ENCODE measurements at places on chromosomes 5 and 9.
A peak's percentile ranks its signal among the peaks of the same experiment; 100 is the strongest.

DNA sequence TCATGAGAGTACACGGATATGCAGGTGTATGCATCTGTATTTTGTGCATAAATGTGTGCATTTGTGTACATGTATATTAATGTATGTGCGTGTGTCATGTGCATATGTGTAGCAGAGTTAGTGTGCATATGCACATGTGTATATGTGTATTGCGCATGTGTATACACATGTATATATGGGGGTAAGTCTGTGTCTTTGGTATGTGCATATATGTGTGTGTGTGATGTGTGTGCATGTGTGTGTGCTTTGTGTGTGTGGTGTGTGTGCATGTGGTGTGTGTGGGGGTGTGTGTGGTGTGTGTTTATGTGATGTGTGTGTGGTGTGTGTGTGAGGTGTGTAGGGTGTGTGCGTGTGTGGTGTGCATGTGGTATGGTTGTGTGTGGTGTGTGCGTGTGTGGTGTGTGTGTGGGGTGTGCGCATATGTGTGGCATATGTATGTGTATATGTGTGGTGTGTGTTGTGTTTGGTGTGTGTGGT lies 13.1 kb upstream of the CTSL start:
- no peak for DNase-seq

- no peak for DNase-seq
Observed at GRCh38 chr5:155154973-155155372, 141.4 kb downstream of the KIF4B start.

GRCh38 chr9:8778356-8778755 lies 978.8 kb upstream of the DMAC1 start:
- no peak for DNase-seq

- DNase-seq, result no peak
Observed at GRCh38 chr5:88736494-88736893, 146.5 kb downstream of the MEF2C start.

GRCh38 chr5:132052520-132052919 lies 7.9 kb upstream of the IL3 start:
- no peak for DNase-seq

- no peak for DNase-seq
Observed at GRCh38 chr5:118921866-118922265, 66.5 kb downstream of the DTWD2 start.

GRCh38 chr5:73496984-73497457 lies 1.2 kb upstream of the BTF3 start:
- no peak for DNase-seq

DNA sequence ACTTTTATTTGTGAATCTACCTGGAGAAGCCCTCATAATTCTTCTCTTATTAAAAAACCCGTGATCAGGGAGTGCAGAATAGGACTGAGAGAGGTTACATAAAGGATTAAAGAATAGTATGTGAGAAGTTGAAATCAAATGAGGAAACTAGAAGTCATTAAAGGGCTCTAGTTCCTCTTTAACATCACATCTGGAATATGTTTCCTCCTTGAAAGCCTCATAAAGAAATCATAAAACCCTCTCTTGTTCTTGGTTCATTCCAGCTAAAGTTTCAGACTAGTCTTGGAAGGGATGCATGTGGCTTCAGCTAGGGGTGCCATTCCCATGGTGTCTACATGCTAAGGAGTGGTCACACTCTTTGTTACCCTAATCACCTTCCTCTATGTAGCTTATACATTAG lies 5.7 kb upstream of the C5orf46 start:
- no peak for DNase-seq

DNA sequence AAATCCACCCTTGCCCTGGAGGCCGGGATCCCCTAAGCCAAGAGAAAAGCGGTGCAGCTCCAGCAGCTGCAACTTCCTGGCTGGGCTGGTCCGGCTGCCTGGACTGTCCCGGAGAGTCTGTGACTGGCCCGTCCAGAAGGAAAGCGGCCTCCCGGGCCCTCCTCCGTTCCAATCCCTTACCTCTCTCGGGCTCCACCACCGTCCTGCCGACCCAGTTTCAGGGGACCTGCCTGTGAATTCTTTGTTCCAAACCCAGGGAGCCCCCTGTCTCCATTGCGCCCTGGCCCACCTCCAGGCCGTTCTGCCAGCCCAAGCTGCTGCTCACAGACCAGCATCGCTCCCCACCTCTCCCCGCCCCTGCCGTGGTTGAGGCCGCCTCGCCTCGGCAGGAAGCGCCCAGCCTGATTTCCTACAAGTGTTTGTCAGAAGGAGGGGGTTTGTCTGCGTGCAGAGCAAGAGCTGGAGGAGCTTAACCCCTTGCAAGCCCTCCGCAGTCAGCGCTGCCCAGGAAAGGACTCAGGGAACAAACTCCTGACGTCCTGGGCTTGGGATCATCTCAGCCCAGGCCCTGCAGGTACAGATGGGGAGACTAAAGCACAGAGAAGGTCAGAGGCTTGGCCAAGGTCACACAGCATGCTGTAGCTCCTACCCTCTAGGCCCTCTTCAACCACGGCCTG lies at the start of gene AKNA:
AKNA (minus strand) TSS at position 303 of the 677 bp plus-strand sequence. CDS start 6,649 bp downstream, outside the sequence.
- no peak for DNase-seq

GRCh38 chr9:32533336-32533735 lies 7.3 kb upstream of the RIGI start:
- no peak for DNase-seq

GRCh38 chr5:74519161-74519571 lies 121.4 kb downstream of the ENC1 start:
- no peak for DNase-seq

DNA sequence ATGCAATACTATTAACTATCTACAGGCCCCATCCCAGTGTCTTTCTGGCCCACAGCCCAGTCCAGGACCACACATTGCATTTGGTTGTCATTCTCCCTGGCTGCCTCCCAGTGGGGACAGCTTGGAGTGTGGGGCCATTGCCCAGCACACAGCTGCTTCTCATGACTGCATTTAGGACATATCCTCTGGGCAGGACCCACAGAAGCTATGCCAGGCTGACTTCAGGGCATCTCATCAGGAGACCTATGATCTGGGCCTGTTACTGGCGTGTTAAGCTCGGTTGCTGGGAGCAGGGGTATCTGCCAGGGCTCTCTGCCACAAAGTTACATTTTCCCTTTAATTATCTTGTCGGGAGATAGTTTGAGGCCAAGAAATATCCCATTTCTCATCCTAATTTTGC lies 32.1 kb upstream of the CLPTM1L start:
- DNase-seq, result no peak

DNA sequence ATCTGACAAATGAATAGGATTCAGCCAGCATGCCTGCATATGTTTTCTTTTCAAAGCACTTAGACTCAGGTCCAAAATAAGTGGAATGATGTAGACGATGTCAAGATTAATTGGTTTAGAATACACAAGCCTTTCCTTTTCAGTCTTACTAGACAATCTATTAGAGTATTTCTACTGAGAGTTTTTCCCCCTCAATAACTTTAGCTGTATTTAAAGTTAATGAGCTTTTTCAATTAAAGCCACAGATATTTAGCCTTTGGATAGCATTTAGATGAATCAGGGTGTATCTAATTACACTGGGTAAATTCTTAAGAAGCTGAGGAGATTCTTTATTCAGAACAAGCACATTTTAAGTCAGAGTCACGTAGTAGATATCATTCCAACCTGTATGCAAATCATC lies 198.7 kb upstream of the MPDZ start:
- DNase-seq, result no peak

DNA sequence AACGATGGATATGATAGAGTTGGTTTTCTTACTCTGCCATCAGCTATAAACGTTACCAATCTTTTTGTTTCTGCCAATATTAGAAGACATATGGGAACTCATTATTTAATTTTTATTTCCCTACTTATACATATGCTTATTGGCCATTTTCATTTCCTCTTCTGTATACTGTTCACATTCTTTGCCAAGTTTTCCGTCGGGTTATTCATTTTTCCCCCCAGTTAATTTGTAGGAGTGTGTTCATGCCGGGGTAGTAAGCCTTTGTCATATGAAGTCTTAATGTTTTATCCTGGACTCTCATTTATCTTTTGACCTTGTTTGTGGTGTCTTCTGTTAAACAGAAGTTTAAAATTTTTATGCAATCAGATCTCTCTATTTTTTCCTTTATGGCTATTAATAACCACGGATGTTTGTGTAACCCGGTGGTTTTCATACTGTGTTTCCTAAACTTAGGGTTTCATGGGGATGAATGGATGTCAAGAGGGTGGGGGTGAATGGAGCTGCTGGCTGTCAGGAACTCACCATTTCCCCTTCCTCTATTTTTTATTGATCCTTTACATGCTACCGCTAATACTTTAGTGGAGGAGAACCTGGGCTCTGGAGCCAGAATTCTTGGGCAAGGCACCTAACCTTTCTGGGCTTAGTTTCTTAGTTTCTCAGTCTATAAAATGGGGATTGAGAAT lies 42.5 kb upstream of the PPARGC1B start:
- DNase-seq, result no peak

DNA sequence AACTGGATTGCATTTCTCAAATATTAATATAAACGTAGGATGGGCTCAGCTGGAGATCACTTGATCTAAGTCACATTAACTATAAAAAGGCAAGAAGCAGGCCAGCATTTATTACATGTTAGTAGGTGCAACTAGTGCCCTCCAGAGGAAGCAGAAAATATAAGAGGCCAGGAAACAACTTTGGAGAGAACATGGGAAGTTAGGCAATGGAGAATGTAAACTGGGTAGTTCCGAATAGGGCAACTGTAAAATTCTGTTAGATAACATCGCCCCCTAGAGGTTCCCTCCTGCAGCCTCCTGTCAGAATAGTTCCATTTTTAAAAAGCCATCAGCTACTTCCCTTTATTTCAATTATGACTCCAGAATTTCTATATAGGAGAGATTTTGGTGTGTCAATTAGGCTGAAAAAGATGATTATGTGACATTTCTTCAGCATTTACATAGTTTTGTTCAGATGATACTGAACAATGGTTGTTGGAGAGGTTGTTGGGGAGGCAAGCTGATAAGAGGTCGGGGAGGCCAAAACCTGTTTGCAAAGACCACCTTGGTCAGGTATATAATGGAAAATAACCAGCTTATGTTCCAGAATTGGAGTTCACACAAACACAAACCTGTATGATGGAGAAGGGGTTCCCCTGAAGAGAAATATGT lies 22.4 kb downstream of the CCL28 start:
- peak; percentile 89 for DNase-seq

GRCh38 chr5:121735618-121736017 lies 116.1 kb upstream of the FTMT start:
- DNase-seq, result no peak

GRCh38 chr5:133613184-133613583 lies 843 bp upstream of the FSTL4 start:
- DNase-seq, result no peak

DNA sequence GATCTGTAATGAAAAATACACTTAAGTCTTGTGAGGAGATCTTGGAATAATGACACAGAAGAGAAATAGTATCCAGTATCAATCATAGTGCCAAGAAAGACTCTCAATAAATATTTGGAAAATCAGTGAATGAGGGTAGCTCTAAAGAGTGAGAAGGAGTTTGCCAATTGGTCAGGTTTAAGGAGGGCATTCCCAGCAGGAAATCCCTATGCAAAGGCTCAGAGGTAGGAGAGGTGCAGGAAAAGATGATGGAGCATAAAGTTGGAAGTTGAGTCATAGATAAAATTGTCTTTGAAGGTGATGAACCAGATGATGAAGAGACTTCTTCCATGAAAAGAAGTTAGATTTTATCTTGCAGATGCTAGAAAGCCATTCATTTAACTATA lies 27.8 kb downstream of the TNPO1 start:
- DNase-seq, result no peak

GRCh38 chr9:77945798-77946197 lies 85.8 kb downstream of the GNAQ start:
- no peak for DNase-seq

- DNase-seq, result no peak
Observed at GRCh38 chr9:14057368-14058324, 256.3 kb downstream of the NFIB start.

DNA sequence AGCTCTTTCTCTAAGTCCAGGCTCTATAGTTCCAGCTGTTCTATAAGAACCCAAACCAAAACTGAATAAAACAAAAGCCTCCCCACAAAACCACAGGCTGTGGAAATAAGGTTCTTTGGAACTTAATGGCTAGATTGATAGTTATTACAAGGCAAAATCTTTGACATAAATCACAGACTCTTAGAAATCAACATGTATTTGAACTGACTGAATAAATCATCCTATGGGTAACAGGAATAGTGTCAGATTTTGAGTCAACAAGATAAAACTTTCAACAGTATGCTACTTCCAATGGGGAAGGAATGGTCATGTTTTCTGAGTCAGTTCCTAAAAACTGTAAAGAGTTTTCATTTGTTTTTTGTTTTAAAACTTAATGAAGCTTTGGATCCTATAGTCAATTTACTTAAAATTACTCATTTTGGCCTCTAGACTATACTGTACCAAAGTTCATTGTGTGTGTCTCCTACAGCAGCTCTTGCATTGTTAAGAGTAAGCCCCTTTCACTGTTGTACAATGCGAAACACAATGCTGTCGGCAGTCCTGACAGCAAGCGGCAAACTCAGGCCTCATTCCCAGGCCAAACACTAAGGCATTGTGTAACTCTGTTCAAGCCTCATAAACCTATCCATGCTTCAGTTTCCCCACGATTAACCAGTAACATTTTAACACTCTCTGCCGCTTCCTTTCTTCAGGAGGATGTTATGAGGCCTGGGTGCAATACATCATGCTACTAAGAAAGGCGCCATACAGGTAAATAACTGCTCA lies 134.1 kb downstream of the ARL15 start:
- no peak for DNase-seq

DNA sequence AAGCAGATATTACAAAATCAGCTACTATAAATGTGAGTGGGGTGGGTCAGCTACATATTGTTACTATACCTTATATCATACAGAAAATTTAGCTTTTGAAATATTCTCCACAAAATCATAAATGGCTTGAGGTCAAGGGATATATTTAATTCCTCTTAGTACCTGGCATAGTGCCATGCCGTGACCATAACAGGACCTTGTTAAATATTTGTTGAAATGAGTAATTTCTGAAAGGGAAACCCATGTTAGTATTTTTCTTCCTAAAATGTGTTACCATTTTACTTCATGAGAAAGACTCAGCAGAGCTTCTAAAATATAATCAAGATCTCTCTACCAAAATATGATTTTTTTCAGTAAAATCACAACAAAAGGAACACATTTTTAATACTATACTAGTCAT lies 14.8 kb downstream of the ATP10B start:
- no peak for DNase-seq

DNA sequence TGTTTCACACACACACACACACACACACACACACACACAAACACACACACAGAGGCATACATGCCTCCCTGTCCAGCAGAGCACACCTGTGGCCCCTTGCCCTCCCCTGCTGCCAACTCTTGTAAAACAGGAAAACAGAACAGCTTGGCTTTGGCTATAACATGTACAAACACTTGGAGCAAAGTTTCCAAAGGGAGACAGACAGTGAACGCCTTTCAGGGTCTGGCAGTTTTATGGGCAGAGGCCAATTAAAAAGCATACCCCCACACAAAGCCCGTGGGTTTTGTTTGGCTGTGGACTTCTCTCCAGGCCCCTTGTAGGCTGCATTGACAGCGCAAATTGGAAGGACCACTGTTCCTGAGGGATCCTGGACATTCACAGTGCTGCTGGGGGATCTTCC lies 265.6 kb downstream of the PAPPA start:
- no peak for DNase-seq

GRCh38 chr5:6585939-6586646 lies 46.8 kb downstream of the NSUN2 start:
- no peak for DNase-seq

GRCh38 chr5:103908336-103909080 lies 345.9 kb upstream of the NUDT12 start:
- peak; percentile 74 for DNase-seq

Data from NCI-H187 treated with DMSO at 0.1 percent for 48 hours (cell line).